ENCODE measurements at places on chromosomes 13 and 19.

DNA sequence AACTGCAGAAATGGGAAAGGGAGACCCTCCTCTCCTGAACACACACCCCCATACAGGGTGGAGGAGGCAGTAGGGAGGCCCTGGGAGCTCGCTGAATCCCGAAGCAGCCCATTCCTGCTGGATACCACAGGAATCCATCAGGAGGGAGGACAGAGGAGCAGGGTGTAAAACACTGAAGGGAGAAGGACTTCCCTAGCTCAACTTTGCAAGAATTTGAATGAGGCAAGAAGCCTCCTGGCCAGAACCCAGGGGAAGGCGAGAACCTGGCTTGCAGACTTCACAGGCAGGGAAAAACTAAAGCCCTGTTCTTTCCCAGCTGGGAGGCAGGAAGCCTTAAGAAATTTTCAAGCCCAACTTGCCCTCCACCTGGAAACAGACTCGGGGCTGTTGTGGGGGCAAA, 43.5 kb downstream of the ZNF91 start:
- DNase-seq, result no peak

- DNase-seq, result no peak
Observed at GRCh38 chr13:113897161-113897560, 33.3 kb upstream of the GAS6 start.

GRCh38 chr13:21326155-21327031, 132.7 kb downstream of the ZDHHC20 start:
- DNase-seq, result no peak

DNA sequence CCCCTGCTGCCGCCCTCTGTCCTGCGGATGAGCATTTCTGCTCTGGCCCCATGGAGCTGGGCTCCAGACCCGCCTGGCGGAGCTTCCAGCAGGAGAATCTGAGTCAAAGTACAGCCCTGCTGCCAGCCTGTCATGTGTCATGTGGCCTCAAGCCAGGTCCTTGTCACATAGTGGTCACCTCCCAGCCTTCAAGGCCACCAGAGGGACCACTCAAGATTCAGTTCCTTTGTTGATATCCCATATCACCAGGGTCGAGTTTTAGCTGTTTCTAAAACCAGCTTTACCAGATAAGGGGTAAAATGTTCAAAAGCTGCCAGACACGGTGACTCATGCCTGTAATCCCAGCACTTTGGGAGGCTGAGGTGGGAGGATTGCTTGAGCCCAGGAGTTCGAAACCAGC, 13.4 kb downstream of the THOP1 start:
- DNase-seq, result no peak

DNA sequence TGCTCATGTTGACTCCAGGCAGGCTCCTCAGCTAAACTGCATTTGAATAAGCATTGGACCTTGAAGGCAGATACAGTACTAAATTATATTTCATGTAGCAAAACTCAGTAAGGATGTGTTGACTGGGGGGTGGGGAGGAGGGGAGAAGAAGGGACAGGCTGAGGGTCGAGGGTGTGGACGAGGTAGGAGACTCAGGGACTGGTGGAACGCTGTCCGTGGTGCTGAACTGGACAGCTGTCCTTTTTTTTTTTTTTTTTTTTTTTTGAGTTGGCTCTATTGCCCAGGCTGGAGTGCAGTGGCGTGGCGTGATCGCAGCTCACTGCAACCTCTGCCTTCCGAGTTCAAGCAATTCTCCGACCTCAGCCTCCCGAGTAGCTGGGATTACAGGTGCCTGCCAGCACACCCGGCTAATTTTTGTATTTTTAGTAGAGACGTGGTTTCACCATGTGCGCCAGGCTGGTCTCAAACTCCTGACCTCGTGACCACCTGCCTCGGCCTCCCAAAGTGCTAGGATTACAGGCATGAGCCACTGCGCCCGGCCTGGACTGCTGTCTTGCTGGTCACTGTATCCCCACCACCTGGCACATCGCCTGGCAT, 33.2 kb upstream of the CASP14 start:
- DNase-seq, result no peak

GRCh38 chr13:73938372-73939070, 195.7 kb downstream of the KLF12 start:
- DNase-seq, result no peak

GRCh38 chr13:60351326-60351725, 45.7 kb upstream of the TDRD3 start:
- no peak for DNase-seq

DNA sequence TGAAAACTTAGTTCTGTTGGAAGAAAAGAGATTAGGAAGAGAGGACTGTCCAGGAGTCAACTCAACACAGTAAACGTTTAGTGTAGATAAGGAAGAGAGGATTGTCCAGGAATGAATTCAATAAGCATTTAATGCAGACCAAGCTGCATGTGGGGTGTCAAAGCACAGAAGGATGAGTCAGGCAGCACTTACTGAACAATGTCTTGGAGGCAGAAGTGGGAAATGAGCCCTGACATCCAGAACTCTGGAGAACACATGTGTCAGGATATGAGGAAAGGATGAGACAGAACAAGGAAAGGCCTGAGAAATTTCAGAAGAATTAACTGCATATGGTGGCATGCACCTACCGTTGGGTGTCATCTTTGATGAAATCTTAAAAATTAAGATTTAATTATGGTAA, 429.2 kb upstream of the HTR2A start:
- DNase-seq, result no peak

DNA sequence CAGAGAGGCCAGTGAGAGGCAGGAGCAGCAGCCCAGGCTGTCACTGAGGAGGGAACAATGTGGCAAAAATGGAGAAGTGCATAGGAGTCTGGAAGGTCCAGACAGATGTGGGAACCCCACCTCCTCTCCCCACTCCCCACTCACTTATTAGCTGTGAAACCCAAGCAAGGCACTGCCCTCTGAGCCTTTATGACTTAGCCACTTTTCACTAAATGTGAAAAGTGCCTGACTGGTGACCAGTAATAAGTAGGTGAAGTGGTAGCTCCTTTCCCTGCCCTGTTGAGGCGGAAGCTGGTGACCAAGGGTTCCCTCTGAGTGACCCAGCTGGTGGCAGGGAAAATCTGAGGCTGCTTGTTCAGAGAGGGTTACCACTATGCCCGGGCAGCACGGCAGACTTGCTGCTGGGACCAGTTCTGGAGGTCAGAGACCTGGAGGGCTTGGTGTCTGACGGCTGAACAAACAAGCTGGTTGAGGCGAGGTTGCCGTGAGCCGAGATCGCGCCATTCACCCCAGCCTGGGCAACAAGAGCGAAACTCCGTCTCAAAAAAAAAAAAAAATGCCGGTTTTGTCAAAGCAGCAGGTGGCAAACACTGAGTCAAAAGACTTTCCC, 80.0 kb downstream of the ZNF429 start:
- no peak for DNase-seq

DNA sequence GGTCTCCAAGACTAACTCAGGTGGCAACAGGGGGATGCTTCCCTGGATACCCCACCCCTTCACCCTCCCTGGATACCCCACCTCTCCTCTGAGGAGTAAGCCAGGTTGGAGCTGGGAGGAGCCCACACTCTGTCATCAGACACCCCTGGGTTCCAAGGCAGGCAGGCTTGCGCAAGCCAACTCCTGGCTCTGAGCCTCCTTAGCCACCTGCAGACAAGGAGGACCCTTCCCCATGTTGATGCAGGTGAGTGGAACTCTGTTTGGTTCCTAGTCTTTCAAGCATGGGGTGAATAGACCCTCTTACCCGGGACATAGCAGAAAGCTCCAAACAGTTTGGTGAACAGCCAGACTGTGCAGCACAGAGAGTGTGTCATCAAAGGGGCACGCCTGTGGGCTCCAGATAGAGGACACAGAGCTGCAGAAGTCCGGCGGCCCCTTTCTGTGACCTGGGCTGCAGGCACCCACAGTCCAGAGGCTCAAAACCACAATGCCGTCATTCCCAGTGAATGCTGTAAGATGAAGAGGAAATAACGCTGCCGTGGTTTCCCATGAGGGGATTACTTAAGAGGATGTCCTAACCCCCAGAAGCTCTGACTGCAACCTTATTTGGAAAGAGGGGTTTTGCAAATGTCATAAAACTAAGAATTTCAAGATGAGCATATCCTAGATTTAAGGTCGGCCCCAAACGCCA, 12.1 kb upstream of the HAS1 start:
- no peak for DNase-seq

- DNase-seq, result no peak
Observed at GRCh38 chr19:11020423-11020822, 59.6 kb downstream of the SMARCA4 start.
